ENCODE measurements at places on chromosomes 2 and 18.

- DNase-seq = no peak
Measured at GRCh38 chr2:107717661-107718060, 109.0 kb upstream of the RGPD4 start.

- DNase-seq = no peak
Measured at GRCh38 chr2:236627841-236628240, 58.2 kb downstream of the ACKR3 start.

DNA sequence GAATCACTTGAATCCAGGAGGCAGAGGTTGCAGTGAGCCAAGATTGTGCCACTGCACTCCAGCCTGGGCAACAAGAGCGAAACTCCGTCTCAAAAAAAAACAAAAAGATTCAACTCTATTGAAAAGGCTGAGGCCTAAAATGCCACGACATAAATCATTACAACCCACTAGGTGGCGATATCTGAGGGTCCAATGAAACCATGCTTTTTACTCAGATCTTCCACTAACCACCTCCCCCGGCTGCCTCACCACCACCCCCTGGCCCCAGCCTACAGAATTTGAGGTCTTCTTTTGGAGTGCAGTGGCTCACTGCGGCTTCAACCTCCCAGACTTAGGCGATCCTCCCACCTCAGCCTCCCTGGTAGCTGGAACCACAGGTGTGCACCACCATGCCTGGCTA lies 57.5 kb downstream of the AP1S3 start:
- DNase-seq = peak; percentile 55

DNA sequence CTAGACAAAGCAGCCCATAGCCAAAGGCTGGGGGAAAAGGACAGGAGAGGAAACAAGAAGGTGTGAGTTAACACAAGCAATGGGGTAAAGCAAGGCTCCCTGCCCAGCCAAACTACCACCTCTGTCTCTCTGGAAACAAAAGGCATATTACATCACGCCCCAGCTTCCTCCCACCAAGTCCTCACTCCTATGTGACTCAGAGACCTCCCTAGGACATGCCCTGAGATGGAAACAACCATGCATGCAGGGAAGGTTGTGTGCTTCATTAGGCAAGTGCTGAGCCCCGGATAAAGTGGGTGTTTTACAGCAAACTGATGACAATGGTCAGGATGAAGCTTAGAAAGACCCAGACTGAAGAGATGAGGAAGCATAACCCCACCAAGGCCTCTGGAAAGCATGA lies 9.0 kb upstream of the ATRAID start:
- DNase-seq = no peak

- peak; percentile 63 for DNase-seq
Measured at GRCh38 chr18:79912409-79912991, 39.0 kb downstream of the SLC66A2 start.

DNA sequence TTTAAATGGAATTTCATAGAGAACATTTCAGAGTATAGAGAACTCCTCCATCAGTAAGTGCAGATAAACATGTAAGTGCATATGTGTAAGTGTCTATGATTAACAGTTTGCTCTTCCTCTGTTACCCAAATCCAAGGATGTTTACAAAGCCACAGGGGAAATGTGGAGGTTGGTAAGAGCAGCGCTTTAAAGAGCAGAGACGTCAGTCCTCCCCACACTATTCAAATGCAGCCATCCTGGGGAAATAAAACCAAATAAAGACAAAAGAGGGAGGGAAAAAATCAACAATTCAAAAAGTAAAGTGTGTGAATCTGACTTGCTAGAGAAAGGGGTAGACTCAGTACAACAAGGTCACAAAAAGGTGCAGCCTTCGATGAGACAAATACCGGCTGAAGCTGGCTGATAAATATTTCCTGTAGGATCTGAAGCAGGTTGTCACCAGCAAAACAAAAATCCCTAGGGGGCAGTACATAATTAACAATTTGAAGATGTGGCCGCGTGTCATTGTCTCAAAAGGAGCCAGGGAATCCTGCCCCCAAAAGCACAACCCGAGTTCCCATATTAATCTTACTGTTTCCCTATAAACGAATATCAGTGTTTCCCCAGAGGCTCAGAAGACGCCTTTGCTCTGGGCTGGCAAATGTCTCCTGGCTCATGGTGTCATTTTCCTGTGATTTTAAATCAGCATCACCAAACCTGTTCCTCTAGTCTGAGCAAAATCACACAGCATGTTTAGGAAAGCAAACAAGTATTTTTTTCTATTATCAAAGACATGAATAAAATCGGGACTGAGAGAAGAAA lies 216.5 kb downstream of the CDCA7 start:
- no peak for DNase-seq

DNA sequence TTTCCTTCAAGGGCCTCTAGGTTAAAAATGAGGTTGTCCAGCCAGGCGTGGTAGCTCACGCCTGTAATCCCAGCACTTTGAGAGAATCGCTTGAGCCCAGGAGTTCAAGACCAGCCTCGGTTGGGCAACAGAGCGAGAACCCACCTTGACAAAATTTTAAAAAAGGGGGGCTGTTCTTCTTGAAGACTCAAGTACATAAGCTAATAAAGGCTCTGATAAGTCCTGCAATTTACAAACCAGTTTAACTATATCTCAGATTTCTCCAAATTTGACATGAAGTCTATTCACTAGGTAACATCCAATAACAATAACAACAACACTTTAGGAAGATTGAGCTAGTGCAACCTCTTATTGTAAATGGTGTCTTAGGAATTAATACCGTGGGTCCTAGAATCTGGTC lies 129.7 kb downstream of the MAPK4 start:
- no peak for DNase-seq

DNA sequence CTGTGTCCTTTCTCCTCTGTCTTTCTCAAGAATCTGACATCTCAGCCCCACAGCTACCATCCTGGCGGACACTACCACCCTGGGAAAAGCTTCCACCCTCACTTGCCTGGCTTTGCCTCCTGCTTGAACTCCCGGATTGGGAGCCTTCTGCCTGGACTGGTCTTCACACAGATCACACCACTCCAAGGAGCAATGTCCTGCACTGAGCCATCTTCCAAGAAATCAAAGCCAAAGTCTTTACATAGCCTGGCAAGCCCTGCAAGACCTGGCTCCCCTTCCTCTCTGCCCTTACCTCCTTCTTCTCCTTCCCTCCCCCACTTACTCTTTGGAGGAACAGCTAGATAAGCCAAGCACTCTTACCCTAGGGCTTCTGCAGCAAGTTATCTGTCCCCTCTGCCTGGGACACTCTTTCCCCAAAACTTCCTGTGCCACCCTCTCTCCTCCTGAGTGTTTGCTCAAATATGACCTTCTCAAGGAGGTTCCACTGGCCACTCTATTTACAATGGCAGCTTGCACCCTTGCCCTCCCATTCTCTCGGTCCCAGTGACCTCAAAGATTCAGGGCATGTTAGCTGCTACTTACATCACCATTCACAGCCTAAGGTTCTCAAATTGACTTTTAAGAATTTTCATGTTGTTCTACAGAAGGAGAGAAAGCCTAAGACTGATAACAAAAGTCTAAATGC lies 9.7 kb downstream of the ATP8B1 start:
- DNase-seq = no peak

- DNase-seq = no peak
Measured at GRCh38 chr18:23036660-23037201, 98.6 kb upstream of the CABLES1 start.

DNA sequence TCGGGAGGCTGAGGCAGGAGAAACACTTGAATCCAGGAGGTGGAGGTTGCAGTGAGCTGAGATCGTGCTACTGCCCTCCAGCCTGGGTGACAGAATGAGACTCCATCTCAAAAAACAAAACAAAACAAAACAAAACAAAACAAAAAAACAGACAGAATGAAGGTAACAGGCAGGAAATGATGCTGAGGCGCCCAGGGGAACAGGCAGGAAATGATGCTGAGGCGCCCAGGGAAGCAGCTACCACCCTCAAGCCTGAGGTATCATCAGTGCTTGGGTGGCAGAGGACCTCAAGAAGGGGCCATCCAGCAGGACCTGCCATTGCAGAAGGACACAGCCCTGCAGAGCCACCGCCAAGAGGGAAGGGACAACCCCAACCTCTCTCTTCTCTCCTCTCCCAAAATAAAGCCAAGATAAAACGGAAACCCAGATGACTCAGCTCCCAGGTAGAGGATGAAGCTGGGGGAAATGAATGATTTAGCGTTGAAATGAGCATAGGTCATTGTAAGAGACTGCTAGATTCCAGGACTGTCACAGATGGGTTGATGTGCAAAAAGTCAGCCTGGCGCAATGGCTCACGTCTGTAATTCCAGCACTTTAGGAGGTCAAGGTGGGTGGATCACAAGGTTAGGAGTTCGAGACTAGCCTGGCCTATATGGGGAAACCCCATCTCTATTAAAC lies 19.3 kb downstream of the SOWAHC start:
- DNase-seq = no peak

All from hepatic stellate cell (primary cell).